ENCODE measurements at places on chromosomes 2 and 18.

DNA sequence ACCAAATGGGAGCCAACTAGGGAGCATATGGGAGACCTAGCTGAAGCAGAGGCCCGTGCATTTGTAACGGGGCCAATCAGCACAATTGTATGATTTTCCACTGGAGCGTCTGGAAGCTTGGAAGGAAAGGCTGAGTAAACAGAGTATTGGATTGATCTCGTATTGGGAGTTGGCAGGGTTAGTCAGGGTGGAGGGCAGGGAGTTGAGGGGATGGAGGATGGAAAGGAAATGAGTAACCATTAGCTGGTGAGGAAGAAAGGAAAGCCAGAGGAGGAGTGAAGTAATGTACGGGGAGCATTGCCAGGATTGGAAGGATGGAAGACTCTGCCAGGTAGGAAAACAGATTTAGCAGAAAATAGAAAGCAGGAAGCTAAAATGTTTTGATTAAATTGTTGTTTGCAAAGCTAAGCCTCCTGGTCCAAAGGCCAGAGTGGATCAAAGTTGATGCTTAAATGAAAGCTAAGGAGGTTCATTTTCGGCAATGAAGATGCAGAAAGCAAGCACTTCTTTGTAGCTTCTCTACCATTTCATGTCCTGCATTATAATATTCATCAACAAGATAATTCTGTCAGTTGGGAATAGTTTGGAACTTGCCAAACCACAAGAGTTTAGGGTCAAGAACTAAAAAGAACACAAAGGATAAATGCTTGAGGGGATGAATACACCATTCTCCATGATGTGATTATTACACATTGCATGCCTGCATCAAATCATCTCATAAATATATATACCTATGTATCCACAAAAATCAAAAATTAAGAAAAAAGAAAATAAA lies 75.6 kb upstream of the TTN start:
- DNase-seq, result no peak

DNA sequence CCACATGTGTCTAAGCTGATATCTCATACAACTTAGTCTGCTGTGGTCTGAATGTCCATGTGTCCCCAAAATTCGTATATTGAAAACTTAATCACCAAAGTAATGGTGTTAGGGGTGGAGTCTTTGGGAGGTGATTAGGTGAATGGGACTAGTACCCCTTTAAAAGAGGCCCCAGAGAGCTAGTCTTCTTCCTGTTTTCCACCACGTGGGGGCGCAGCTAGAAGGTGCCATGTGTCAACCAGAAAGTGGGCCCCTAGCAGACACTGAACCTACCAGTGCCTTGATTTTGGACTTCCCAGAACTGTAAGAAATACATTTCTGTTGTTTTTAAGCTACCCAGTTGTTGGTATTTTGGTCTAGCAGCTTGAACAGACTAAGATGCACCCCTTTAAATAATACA lies 86.6 kb downstream of the ASB1 start:
- DNase-seq, result peak; percentile 3

DNA sequence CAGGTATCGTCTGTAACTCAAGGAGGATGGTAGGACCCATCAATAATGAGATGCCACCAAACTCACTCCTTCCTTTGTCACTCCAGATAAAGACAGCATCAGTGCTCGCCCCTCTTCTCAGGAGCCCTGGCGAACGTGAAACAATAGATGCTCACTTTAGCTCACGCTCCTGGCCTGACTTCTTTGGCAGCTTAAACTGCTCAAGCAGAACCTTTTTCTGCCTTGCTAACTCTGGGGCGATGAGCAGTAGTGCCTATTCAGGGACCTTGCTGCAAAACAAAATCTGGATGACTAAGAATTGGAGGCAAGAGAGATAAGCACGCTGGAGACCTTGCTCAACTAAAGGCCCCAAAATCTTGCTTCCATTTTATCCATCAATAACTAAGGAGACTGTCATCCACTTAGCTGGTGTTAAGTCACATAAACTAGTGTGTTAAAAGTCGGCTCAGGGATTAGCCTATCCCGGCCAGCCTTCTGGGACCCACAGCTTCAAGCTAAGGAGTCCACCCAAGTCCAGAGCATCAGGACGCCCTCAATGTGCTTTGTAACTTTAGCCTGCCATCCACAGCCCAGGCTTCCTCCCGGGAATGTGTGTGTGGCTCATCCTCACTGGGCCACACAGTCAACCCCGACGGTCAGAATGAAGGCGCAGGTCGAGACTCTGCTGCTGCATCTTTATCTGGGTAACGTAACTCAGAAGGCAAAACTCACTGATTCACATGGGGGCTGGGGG lies 38.9 kb downstream of the ZNF516 start:
- no peak for DNase-seq

GRCh38 chr18:73895701-73896100 lies 251.9 kb downstream of the FBXO15 start:
- no peak for DNase-seq

DNA sequence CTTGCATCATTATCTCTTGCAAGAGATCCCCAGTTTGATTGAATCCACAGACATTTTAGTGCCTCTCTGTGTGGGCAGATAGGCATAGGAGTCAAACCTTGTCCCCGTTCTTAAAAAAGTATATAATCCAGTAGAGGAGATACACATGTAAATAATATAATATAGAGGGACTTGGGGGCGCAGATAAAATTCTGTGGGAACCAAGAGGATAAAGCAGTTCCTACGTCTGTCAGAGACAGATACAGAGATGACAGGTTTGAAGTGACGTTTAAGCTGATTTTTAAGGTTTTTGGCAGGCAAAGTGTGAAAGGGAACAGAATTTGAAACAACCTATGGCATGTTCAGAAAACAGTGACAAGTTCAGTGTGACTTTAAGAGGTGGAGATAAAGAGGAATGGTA lies 63.1 kb downstream of the CAB39 start:
- no peak for DNase-seq

DNA sequence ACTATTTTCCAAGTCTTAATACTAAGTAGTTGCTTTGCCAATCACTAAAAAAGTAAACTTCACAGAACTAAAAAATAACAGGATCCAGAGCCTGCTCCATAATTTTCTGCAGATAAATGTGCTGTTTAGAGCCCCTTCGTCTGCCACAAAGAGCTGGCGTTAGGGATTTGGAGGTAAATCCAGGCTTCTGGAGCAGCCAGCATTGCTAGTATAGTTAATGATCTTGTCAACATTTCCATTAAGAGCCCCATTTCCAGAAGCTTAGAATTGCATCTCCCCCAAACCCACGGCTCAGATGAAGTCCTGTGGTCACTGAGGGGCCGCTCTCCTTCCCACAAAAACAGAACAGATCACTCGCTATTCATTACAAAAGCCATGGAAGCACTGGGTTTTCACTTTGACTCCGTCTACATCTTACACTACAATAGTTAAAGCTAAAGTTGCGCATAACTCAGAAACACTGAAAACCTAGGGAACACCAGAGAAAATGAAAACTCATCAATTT lies 41.9 kb downstream of the ZNF516 start:
- no peak for DNase-seq

Data from NCI-H1436 treated with DMSO at 0.1 percent for 48 hours (cell line).